ENCODE measurements at places on chromosomes 6 and 20.

DNA sequence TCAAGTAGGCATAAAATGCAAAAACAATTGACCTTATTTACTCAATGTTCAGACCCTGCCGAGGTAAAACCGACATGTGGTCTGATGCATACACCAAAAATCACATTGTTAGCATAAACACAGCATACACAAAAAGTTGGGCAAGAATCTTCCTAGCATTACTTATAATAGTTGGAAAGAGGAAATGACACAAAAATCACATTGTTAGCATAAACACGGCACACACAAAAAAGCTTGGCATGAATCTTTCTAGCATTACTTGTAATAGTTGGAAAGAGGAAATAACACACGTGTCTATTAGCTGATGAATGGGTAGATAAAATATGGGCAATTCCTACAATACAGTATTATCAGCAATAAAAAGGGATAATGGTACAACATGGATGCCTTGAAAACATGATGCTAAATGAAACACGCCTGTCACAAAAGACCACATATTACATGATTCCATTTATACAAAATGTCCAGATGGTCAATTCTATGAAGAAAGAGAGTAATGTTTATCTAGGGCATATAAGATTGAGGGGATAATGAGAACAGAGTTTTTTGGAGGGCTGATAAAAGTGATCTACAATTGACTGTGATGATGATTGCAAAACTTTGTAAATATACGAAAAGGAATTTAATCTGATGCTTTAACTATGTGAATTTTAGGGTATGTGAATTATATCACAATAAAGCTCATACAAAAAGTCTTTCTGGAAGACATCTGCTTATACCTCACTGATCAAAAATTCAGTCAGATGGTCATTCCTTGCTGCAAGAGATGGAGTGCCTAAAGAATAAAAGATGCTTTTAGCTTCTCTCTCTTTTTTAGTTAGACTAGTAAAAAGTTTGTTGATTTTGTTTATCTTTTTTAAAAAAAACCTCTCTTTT lies 1019.5 kb upstream of the CITED2 start:
- H3K4me1 ChIP-seq = no peaks in the 10 kb centered on the region
- no peaks in the 10 kb centered on the region for H3K36me3 ChIP-seq
- no peak overlapping the region for H3K4me3 ChIP-seq
- H3K27ac ChIP-seq = no peak overlapping the region

GRCh38 chr6:43267619-43268354 lies 24.5 kb downstream of the TTBK1 start:
- no peak overlapping the region for H3K27ac ChIP-seq
- peaks cover 9% of the 10 kb centered on the region for H3K4me1 ChIP-seq
- peak; percentile 84 for DNase-seq
- H3K27me3 ChIP-seq = peaks cover 15% of the 10 kb centered on the region
- H3K4me3 ChIP-seq = peak overlapping the region; percentile 39

DNA sequence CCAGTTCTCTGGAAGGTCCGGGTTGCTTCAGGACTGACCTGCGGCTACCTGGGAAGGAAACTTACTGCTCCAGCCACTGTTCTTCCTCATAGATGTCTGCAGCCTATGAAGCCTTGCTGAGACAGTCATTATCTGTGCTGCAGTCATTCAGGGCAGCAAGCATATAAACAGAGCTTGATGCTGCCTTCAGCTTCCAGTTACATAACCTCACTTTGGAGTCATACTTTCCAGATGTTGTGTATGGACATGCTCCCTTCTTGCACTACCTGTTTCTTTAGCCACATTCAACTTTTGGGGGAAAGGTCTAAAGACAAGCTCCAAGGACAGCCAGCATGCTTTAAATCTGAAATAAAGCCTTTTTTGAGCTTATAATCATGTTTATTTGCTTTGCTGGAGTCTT lies 98.1 kb downstream of the SLC24A3 start:
- no peak overlapping the region for H3K4me3 ChIP-seq
- no peaks in the 10 kb centered on the region for H3K4me1 ChIP-seq
- no peaks in the 10 kb centered on the region for H3K36me3 ChIP-seq

GRCh38 chr6:137904822-137905617 lies 38.0 kb downstream of the TNFAIP3 start:
- no peaks in the 10 kb centered on the region for H3K27me3 ChIP-seq
- H3K27ac ChIP-seq = no peak overlapping the region
- H3K4me3 ChIP-seq = no peak overlapping the region
- peaks cover 2% of the 10 kb centered on the region for H3K4me1 ChIP-seq

DNA sequence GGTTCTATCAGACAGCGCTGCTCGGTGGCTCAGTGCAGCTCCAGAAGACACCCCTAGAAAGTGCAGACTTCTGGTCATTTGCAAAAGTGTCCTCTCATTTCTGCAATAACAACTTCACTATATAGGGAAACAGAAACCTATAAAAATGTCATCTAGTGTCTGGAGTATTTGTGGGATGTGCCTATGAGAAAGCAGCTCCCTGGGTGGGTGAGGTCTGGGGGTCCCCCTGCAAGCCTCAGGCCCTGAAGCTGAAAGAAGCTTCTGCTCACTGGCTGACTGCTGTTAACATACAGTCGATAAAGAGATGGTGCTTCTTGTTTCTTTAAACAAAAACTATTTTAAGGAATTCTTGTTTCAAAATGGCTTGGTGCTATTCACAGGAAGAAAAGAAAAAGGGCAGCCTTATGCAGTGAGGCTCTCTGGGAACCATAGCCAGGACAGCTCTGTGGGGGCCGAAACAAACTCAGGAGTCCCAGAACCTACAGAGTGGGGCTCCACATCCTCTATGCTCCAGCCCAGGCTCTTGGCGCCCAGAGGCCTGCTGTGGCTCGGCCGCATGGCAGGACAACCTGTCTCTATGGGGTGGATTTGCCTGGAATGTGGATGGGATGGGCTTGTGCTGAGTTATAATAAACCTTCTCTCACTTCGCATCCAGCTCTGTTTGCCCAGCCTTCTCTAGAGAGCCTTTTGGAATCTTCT lies 109.7 kb downstream of the BANF2 start:
- H3K36me3 ChIP-seq = no peaks in the 10 kb centered on the region
- H3K4me1 ChIP-seq = no peaks in the 10 kb centered on the region
- no peak overlapping the region for H3K27ac ChIP-seq

DNA sequence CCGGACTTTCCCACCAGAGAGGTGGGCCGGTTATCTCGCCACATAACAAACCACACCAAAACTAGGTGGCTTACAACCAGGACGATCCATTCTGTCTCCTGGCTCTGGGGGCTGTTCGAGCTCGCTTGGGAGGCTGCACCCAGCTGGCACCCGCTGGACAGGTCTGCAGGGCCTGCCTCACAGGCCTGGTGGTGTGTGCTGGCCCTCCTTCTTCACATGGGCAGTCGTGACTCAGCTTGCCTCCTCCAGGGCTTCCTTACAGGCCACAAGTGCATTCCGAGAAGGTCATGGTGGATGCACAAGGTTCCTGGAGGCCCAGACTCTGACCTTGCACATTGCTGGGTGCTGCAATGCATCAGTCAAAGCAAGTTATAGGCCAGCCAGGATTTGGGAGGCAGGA lies 34.2 kb downstream of the FOXF2 start:
- no peak overlapping the region for H3K27ac ChIP-seq
- no peak overlapping the region for H3K4me3 ChIP-seq
- H3K4me1 ChIP-seq = no peaks in the 10 kb centered on the region
- no peaks in the 10 kb centered on the region for H3K36me3 ChIP-seq
- peak; percentile 43 for DNase-seq

DNA sequence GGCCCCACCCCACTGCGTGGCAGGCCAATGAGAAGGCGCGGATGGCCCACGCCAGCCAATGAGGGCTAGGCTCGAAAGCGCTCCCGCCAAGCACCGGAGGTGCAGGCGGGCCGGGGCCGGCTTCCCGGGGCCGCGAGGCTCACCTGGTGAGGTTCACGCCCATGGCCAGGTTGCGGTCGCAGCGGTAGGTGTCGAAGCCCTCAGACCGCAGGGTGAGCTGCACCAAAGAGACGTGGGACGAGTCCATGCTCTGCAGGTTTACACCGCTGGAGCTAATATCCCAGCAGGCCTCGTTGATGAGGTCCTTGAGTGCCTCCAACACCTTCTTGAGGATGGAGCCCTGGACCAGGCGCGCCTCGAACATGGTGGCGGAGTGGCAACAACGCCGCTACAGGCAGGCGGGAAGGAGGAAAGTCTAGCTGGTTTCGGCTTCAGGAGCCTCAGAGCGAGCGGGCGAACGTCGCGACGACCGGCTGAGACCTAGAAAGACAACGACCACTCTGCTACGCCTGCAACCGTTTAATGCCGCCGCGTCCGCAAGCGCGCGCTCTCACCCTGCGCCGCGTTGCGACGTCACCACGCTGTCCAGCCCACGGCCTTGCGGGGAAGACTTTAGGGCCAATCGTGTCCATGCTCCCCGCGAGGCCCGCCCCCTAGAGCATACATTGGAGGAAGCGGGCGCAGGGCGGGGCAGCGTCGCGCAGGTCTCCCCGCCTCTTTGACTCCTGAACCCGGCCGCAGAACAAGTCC lies at the start of gene PCNA:
Gene PCNA, minus strand, starts transcription at position 524 of the 750 bp plus-strand sequence. Its CDS starts 160 bp downstream, at position 364.
- H3K27me3 ChIP-seq = no peaks in the 10 kb centered on the region
- H3K27ac ChIP-seq = peak within 1 kb of the TSS; percentile 94
- H3K4me3 ChIP-seq = peak within 1 kb of the TSS; percentile 100
- H3K4me1 ChIP-seq = no peaks in the 10 kb centered on the region
- peaks cover 40% of the 10 kb centered on the region for H3K36me3 ChIP-seq

DNA sequence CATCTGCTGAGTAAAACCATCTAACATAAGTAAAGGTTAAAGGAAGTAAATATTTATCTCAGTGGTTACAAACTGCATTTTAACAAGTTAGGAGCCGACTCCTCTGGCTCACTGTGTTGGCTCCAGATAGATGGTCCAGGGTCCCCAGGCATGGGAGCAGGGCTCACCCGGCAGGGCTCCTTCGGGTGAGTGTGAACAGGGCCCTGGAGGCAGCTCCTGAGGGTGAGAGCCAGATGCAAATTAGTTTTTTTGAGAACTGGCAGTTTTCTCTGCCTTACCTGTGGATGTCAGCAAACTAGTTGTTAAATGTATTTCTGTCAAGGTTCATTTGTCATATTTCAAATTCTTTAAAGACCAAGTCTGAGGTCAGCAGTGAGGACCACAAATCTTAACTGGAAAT lies 21.5 kb downstream of the TPBG start:
- DNase-seq = peak; percentile 76
- H3K27ac ChIP-seq = no peak overlapping the region
- peaks cover 11% of the 10 kb centered on the region for H3K4me1 ChIP-seq
- no peaks in the 10 kb centered on the region for H3K36me3 ChIP-seq
- H3K27me3 ChIP-seq = no peaks in the 10 kb centered on the region

DNA sequence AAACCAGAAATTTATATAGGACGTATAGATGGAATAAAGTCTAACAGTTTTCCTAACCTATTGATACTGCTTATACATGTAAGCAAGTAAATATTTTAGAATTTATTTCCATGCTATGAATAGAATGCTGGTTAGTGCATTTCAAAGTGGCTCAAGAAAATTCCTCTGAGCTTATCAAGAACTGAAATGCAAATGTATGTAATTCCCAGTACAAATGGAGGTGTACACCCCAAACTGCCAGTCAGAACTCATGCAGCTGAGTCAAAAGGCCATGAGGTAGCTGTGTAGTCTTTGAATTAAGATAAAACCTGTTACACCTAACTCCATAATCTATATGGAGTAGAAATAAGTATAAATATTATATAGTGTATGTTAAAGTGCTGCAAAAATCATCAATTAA lies 232.2 kb upstream of the KCNQ5 start:
- no peaks in the 10 kb centered on the region for H3K27me3 ChIP-seq
- no peak for DNase-seq
- no peak overlapping the region for H3K27ac ChIP-seq
- H3K4me3 ChIP-seq = no peak overlapping the region

DNA sequence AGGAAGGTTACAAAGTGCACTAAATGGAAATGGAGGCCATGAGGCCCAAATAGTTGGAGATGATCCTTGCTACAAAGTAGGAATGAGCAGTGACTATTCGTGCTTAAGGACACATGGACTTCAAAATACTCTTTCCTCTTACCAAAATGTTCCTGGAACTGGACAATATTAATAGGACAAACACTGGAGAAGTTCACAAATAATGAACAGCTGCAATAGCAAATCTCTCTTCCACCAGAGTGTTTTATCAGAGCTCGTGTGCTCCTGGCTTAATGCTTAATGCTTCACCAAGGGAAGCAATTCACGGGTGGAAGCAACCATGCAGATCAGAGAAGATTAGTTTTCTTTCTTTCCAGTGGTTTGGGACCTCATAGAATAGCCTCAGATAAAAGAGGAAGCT lies 435.4 kb downstream of the BCKDHB start:
- no peak overlapping the region for H3K27ac ChIP-seq
- no peaks in the 10 kb centered on the region for H3K27me3 ChIP-seq
- peaks cover 3% of the 10 kb centered on the region for H3K4me1 ChIP-seq
- H3K4me3 ChIP-seq = no peak overlapping the region

DNA sequence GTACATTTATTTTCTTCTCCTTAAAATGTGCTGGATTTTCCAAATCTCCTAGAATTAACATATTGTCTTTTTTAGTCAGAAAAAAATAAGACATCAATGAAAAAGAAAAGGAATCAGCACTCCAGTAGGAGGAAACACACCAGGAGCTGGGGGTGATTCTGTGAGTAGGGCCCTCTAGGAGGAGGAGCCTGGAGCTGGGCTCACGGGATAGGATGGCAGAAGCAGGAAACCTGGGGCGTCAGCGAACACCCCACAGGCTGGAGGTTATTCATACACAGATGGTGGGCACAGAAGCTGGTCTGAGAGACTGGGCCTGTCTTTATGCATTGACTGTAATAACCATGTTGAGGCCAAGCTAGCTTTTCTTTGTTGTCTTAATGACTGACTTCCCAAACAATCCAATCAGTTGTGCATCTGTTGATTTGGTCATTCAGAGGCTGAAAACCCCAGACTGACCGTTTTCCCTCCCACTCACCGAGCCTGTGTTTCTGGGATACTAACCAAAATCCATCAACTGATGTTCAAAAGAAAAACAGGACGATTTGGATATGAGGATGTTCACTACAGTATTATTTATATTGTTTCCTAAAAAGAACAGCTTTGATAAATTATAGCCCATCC lies 53.1 kb downstream of the CPNE5 start:
- no peaks in the 10 kb centered on the region for H3K27me3 ChIP-seq
- no peak overlapping the region for H3K27ac ChIP-seq
- peaks cover 11% of the 10 kb centered on the region for H3K4me1 ChIP-seq
- peak; percentile 77 for DNase-seq
- no peak overlapping the region for H3K4me3 ChIP-seq

GRCh38 chr20:48734104-48734749 lies 93.6 kb downstream of the PREX1 start:
- no peak overlapping the region for H3K27ac ChIP-seq
- no peaks in the 10 kb centered on the region for H3K27me3 ChIP-seq
- no peaks in the 10 kb centered on the region for H3K4me1 ChIP-seq
- DNase-seq = no peak

- peak overlapping the region; percentile 42 for H3K4me3 ChIP-seq
- no peaks in the 10 kb centered on the region for H3K27me3 ChIP-seq
- no peaks in the 10 kb centered on the region for H3K36me3 ChIP-seq
- peak overlapping the region; percentile 45 for H3K27ac ChIP-seq
Observed at GRCh38 chr6:93786474-93787330, 367.3 kb upstream of the EPHA7 start.

DNA sequence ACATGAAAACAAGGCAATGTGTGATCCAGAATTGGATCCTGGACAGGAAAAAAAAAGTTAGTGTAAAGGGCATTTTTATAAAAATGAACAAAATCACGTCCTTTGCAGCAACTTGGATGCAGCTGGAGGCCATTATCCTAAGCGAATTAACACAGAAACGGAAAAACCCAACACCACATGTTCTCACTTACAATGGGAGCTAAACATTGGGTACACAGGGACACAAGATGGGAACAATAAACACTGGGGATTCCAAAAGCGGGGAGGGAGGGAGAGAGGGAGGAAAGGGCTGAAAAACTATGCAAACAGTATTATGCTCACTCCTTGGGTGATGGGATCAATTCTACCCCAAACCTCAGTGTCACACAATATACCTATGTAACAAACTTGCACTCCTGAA lies 91.4 kb upstream of the BTBD3 start:
- no peak overlapping the region for H3K27ac ChIP-seq
- H3K27me3 ChIP-seq = no peaks in the 10 kb centered on the region
- no peaks in the 10 kb centered on the region for H3K4me1 ChIP-seq
- H3K4me3 ChIP-seq = no peak overlapping the region
